ENCODE measurements at places on chromosomes 2 and 18.

GRCh38 chr18:39403121-39403520 is 1837.5 kb upstream of the CELF4 start:
- no peak for DNase-seq

DNA sequence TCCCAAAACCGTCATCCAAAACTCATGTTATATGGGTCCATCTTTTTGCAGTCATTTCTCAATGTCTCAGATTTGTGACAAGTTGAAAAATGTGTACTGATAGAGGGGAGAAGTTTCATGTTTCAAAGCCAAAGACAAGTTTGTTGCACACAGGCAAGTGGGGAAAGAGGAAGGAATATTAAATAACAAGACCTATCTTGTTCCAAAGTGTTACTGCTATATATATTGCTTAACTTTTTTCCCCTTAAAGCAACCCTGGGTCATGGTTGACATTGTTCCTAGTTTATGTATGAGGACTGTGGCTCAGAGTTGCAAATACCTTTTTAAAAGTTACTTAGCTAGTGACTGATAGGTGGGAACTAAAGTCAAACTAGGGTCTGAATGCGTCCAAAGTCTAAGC is 1.7 kb downstream of the ITGA4 start:
- peak; percentile 35 for DNase-seq

DNA sequence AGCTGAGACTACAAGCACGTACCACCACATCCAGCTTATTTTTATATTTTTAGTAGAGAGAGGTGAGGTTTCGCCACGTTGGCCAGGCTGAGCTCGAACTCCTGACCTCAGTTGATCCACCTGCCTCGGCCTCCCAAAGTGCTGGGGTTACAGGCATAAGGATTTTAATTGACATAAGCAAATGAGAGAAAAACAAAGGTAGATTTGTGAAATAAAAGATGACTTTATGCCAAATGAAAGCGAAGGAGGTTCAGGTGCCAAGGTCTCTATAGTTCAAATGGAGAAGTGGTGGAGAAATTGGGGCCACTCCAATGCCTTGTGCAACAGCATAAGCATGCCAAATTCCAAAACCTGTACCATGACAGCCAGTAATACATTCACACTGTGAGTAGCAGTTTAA is 180.6 kb downstream of the MREG start:
- DNase-seq: peak; percentile 38

- no peak for DNase-seq
These were observed 9.6 kb downstream of the IMMT start for GRCh38 chr2:86185517-86186212.

GRCh38 chr2:189498205-189498604 is 56.9 kb downstream of the WDR75 start:
- peak; percentile 18 for DNase-seq

DNA sequence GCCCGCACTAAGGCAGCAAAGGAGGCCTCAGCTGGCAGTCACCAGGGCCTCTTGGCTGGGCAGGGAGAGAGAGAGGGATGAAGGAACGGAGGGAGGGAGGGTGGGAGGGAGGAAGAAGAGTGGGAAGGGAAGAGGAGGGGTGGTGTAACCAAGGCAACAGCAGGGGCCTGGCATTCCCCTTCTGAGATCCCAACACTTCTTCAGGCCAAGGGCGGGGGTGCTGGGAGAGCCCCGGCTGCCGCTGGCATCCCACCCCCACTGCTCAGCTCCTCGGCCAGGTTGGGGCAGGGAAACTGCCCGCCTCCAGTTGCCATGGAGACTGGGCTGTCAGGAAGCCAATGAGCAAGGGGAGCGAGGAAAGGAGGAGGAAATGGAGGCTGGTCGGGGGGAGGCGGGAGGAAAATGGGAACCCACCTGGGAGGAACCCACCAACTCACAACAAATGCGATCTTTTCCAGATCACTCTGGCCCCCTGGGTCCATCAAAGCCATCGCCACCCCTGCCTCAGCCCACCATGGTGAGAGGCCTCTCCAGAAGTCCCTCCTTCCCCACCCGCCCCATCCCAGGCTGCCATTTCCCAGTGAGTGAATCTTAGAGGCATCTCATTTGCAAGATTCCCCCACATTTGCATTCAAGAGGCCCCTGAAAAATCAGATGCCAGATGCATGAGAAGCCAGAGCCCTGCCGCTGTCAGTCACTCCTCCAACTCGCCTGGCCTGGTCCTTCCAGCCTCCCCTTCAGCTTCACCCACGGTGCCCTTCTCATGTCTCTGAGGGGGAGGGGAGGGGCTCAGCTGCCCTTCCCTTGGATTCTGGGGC is 12.4 kb downstream of the SH2D6 start:
- DNase-seq: no peak

DNA sequence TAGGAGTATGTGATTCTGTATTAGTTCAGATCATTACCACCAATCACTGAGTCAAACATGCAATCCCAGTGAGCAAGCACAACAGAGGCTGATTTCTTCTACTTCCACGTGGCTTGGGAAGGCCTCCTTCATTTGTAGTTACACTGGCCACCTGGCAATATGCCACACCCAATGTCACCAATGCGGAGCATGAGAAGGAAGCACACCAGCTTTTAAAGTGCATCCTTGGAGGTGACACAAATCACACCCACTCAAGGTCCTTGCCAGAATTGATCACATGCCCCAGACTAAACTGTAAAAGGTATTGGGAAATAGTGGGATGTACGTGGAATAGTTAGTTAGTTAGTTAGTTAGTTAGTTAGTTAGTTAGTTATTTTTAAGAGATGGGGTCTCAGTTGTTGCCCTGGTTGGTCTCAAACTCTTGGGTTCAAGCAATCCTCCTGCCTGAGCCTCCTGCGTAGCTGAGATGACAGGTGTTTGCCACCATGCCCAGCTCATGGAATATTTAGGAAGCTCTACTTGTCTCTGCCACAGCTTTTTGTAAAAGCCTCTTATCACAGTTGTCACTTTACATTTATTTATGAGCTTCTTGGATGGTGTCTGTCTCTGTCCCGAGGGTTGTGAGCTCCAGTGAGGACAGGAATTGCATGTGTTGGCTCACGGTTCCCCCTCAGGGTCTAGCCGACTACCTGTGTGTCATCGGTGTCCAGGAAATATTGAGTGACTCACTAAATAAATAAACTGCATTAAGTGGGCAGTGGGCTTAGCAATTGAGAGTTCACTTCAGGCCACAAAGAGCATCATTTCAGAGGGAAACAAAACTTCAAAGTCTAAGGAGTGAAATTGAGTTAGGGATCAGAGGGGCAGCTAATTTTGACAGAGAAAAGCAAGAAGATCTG is 28.1 kb upstream of the CAB39 start:
- DNase-seq: peak; percentile 57

- DNase-seq: no peak
These were observed 1.7 kb upstream of the TMEM185B start for GRCh38 chr2:120224735-120225548.

DNA sequence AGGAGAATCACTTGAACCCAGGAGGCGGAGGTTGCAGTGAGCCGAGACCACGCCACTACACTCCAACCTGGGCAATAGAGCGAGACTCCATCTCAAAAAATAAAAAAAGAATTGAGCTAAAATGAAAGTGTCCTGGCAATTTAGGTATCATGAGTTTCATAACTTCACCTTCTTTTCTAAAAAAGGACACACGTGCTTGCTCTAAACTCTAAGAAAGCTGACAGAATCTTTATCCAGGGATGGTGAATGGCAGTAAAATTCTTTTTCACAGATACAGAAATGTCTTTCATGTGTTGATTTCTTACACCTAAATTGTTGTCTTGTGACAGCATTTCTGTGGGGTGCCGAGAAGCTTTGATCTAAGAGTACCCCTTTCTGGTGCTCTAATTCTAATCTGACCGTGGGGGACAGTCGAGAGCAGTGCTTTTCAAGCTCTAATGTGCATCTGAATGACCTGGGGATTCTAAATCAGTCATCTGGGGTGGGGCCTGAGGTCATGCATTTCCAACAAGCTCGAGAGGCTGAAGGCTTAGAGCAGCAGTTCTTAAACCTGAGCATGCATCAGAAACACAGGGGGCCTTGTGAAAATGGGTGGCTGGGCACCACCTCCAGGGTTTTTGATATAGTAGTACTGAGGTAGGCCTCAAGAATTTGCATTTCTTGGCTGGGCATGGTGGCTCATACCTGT is 42.1 kb upstream of the REL start:
- DNase-seq: no peak

- DNase-seq: no peak
These were observed 76.9 kb upstream of the DAPL1 start for GRCh38 chr2:158718196-158718585.

DNA sequence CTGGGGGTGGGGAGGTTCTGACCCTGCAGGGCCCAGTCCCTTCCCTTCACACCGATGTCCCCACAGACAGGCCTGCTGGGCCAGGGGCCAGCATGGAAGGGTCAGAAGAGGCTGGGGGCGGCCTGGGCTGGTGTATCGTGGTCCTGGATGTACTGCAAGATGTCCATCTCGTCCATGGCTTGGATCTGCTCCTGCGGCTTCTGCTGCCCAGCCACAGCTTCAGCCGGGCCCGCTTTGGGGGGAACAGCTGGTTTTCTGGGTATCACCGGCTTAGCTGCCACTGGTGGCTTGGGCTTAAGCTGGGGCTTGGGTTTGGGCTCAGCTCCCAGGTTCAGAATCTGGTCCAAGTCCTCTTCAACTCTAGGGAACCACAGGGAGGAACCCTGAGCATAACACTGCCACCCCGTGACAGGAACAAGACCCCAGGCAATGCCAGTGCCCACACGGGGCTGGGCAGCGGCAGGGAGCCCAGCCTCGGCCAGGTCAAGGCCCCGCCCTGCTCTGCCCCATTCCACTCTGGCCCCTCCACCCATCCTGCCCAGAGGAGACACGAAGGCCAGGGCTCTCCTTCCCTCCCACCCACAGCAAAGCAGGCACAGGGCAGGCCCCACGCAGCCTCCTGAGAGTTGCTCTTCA is 31.9 kb downstream of the HS1BP3 start:
- no peak for DNase-seq

GRCh38 chr2:223576873-223577272 is 25.3 kb downstream of the SCG2 start:
- peak; percentile 98 for DNase-seq

GRCh38 chr2:222332116-222332515 is 33.3 kb upstream of the PAX3 start:
- DNase-seq: no peak

GRCh38 chr18:59432803-59433597 is 73.9 kb upstream of the LMAN1 start:
- no peak for DNase-seq

GRCh38 chr2:128590309-128591021 is 271.8 kb upstream of the HS6ST1 start:
- no peak for DNase-seq

GRCh38 chr2:159164457-159164911 is 122.0 kb downstream of the WDSUB1 start:
- DNase-seq: peak; percentile 20

- DNase-seq: no peak
These were observed 1329.8 kb downstream of the DSC3 start for GRCh38 chr18:29712785-29713184.

- peak; percentile 27 for DNase-seq
These were observed 767 bp upstream of the NPPC start for GRCh38 chr2:231926761-231927565.
